Testis (tissue), 5 donors: ENCODE measurements at places on chromosomes 3 and 15. TPM values are rescaled to one million over a fixed set of nuclear protein-coding genes. Genes with fewer than 3 reads are reported as not detected.

FAM107A gene
- total RNA-seq = 14.8 TPM

FAM43A gene
- 22.1 TPM for total RNA-seq

DNA sequence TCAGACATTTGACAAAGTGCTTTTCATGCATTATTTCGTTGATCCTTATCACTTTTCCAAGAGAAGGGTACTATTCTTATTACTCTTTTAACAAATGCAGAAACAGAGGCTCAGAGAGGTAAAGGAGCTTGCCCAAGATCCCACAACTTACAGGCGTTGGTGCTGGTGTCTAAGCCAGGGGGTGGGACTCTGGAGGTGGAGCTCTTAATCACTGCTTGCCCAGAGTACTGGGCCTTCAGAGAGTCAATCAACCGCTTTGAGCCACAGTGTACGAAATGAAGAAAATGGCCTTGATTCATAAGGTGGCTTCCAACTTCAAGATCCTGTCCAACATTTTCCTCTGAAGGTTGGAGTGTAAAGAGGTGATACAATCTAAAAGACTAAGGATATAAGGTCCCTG lies 211.5 kb downstream of the NECTIN3 start:
- H3K27ac ChIP-seq = no peak overlapping the region
- H3K4me3 ChIP-seq = no peak overlapping the region
- H3K4me1 ChIP-seq = no peaks in the 10 kb centered on the region

- H3K36me3 ChIP-seq = no peaks in the 10 kb centered on the region
- peaks cover 33% of the 10 kb centered on the region for H3K4me1 ChIP-seq
- H3K27me3 ChIP-seq = no peaks in the 10 kb centered on the region
- DNase-seq = no peak
These were observed 397 bp downstream of the PLXND1 start for GRCh38 chr3:129605922-129606635.

DNA sequence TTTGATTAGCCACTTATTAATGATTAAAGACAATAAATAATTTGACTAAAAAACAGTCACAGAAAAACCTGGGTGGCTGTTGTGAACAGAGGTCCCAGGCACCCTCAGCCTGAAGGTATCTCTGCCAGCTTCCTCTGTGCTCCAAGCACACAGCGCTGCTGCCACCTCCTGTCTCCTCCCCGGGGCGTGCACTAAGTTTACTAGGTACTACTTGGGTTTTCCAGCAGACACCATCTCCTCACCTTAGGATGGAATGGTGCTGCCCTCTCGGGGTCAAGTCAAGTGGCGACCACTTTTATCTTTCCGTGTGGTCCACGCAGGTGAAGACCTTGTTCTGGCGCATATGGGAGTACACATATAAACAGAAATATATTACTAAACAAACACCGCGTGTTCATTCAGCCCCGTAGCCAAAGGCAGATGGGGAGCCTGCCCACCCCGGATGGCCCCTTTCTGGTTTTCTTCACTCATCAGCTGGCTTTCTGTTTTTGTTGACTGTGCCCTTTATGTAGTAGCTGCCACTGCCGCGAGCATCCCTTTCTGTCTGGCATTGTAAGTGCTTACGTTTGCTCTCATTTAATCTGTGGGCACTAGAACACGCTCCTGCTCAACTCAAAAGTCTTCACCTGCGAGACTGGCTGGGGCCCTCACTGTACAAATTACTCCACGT lies 128.0 kb downstream of the LRIG1 start:
- DNase-seq = no peak
- no peak overlapping the region for H3K4me3 ChIP-seq
- H3K27ac ChIP-seq = no peak overlapping the region
- H3K4me1 ChIP-seq = no peaks in the 10 kb centered on the region

DNA sequence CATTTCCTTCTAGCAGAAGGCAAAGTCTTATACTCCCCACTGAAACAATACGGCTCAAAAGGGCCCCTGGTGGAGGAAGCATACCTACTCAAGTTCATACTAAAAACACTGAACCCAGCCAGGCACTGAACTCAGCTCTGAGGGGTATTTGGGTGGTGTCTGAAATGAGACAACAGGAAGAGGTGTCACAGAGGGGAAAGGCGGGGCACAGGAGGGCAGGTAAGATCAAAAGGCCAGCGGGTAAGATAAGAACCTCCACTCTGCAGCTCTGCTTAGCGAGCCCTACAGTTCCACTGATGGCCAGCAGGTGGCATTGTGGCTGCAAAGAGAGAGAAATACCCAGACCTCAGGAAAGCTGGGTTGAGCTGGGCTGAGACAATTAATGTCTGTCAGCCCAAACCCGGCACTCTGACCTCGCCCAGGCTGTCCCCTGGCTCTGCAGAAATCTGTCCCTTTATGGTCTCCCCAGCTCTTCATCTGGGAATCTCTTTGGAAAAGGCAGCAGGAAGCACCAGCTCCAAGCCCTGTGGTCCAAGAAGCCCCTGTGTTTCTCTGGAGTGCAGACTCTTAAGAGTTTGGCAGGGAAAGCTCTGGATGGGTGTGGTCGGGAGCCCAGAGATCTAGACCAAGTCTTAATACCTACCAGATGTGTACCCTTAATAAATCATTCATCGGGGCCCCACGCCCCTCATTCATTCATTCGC lies 8.4 kb downstream of the MFGE8 start:
- no peak overlapping the region for H3K4me3 ChIP-seq
- DNase-seq = peak; percentile 90
- no peaks in the 10 kb centered on the region for H3K36me3 ChIP-seq
- no peaks in the 10 kb centered on the region for H3K27me3 ChIP-seq

DNA sequence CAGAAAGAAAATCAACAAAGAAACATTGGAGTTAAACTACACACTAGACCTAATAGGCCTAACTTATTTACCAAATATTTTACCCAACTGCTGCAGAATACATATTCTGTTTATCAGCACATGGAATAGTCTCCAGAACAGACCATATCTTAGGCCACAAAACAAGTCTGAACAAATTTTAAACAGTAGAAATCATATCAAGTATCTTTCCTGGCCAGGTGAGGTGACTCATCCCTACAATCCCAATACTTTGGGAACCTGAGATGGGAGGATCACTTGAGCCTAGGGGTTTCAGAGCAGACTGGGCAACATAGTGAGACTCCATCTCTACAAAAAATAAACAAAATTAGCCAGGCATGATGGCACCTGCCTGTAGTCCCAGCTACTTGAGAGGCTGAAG lies 18.1 kb upstream of the KPNA4 start:
- no peaks in the 10 kb centered on the region for H3K4me1 ChIP-seq
- no peak overlapping the region for H3K4me3 ChIP-seq
- no peak for DNase-seq
- H3K27me3 ChIP-seq = no peaks in the 10 kb centered on the region
- no peaks in the 10 kb centered on the region for H3K36me3 ChIP-seq

ARPP21 gene
- total RNA-seq = 0.47 TPM

GRCh38 chr15:31472636-31473384 lies 146.2 kb downstream of the KLF13 start:
- no peaks in the 10 kb centered on the region for H3K36me3 ChIP-seq
- no peak overlapping the region for H3K27ac ChIP-seq
- no peaks in the 10 kb centered on the region for H3K27me3 ChIP-seq
- H3K4me1 ChIP-seq = peaks cover 10% of the 10 kb centered on the region

GRCh38 chr15:57054204-57054750 lies 135.8 kb downstream of the TCF12 start:
- H3K27me3 ChIP-seq = no peaks in the 10 kb centered on the region
- H3K4me1 ChIP-seq = peaks cover 6% of the 10 kb centered on the region
- no peak overlapping the region for H3K27ac ChIP-seq
- DNase-seq = no peak
- no peak overlapping the region for H3K4me3 ChIP-seq
- H3K36me3 ChIP-seq = no peaks in the 10 kb centered on the region
